ENCODE measurements at places on chromosomes 13 and 19.

GRCh38 chr19:49133621-49134454 lies 14.5 kb downstream of the PPFIA3 start:
- DNase-seq = peak; percentile 74

GRCh38 chr19:56643460-56643955 lies 549 bp downstream of the SMIM17 start:
- DNase-seq = no peak

- DNase-seq = no peak
These were observed 652 bp downstream of the CHERP start for GRCh38 chr19:16541526-16542044.

- DNase-seq = no peak
These were observed 8.3 kb downstream of the OBI1 start for GRCh38 chr13:78650717-78651083.

- no peak for DNase-seq
These were observed 38.6 kb upstream of the ZNF30 start for GRCh38 chr19:34888091-34888490.

DNA sequence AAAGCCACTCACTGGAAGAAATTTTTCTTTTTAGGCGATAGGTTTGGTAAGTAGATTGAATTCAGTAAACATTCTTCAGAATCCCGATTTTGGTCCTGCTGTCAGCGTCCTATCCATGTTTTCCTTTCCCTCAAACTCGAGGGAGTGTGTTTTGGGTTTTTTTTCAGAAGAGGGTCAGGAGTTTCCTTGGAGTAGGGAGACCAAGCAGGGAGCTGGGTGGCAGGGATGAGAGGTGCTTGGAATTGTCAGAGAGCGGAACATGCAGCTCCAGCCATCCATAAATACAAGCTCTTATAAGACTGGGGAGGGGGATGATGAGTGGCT lies 1.6 kb upstream of the PCDH8 start:
- no peak for DNase-seq

- DNase-seq = no peak
These were observed 434.7 kb downstream of the FOXO1 start for GRCh38 chr13:40231751-40232150.

- DNase-seq = no peak
These were observed 386.6 kb downstream of the PCDH20 start for GRCh38 chr13:61029064-61029463.

All from CD4-positive, alpha-beta T cell (primary cell).